ENCODE measurements at places on chromosomes 7 and 10.
A peak's percentile ranks its signal among the peaks of the same experiment; 100 is the strongest.

DNA sequence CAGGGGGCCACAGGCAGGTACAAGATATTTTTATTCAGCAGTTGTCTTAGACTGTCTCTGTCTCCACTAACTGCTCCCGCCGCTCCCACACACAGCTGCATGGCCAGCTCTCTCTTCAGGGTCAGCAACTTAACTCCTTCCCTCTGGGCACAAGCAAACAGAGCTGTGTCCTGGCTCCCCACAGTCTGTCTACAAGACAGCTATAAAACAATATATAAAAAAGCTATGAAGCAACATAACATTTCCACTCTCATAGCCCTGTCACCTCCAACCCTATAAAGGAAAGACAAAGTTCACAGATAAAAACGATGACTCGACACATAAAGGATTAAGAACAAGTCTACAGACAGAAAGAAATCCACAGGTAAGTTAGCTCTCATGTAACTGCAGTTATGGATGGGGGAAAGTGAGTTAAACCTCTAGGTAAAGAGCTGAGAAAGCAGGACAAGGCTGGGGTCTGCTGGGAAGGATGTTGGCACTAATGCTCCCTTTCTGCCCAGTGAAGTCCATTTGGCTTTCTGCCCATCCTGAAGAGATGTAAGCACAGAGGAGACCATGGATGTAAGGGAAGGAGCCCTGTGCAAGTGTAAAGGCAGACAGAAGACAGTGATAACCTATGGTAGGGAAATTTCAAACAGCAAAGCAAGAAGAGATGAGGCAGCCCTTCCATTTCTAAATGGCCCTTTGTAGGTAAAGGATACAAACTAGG lies 27.0 kb downstream of the RAPGEF5 start:
- DNase-seq, result no peak

- no peak for DNase-seq
Measured at GRCh38 chr7:142481548-142481947, 223.7 kb upstream of the PRSS58 start.

GRCh38 chr10:123380491-123381085 lies 226.4 kb downstream of the BUB3 start:
- DNase-seq, result no peak

DNA sequence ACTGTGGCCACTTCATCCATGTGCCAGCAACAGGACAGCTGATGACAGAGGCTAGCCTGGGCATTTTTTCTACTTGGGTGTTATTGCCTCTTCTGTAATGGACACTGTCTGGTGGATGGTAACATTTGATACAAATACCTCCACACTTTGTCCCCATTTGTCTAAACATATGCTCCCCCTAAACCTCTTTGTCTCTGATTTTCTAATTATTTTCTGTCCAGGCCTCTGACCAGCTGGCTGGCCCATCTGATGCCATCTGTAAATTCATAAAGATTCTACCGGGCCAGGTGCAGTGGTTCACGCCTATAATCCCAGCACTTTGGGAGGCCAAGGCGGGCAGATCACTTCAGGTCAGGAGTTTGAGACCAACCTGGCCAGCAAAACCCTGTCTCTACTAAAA lies 84.7 kb upstream of the IFRD1 start:
- no peak for DNase-seq

DNA sequence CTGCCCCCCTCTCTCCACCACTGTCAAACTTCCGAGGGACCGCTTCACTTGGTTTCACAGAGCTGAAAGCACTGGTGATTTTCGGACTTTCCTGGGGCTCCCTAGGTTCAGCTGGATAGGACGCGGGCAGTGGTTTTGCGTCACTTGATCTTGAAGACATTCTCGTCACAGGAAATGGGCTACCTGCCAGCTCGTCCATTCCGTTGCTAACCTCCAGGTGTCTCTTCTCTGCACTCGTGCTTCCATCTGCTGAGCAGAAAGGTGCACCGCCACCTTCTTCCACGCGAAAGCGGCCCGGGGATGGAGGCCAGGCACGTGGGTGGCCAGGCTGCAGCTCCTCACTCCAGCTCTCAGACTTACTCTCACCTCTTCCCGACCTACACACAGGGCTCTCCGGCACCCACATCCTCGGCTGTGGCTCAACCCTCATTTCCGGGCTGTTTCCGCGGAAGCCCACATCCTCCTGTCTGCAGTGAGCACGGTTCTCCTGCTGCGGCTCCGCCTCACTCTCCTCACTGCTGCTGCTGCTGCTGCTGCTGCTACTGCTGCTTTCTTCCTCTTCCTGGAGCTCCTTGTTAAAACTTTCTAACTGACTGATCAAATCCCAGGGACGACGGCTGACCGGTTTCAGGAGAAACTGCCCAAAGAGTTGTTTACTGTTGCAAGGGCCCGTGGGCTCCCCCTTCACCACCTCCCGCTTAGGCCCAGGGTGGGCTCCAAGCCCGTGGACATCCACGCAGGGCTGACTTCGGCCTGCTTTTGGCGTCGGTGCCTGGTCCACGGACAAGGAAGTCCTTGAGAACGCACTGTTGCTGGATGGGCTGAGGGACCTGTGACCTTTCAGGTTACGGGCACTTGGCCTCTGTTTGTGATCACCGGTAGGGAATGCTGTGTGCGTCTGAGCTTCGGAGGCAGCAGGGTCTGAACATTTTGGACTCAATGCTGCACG lies 32.1 kb downstream of the JCAD start:
- DNase-seq, result no peak

GRCh38 chr10:103861505-103861904 lies 6.1 kb upstream of the SH3PXD2A start:
- no peak for DNase-seq

GRCh38 chr10:31147210-31147608 lies 115.5 kb upstream of the ZNF438 start:
- DNase-seq, result peak; percentile 76

DNA sequence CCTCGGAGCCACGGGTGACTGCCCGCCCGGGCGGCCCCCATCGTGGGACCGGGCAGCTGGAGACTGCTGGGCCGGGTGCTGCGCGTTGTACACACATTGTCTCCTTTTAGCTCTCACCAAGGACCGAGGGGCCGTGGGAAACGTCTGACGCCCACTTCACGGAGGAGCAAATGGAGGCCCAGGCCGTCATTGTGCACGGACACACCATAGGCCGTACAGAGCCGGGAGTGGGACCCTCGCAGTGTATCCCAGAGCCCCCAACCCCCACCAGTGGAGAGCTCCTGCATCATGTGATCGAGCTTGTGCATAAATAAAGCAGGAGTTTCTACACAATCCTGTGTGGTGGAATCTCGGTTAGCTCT lies 722 bp downstream of the DENND10 start:
- peak; percentile 33 for DNase-seq
